GM04503 (cell line): ENCODE measurements at places on chromosomes 7 and 10.

- no peak for DNase-seq
These were observed 34.7 kb upstream of the SLC35B4 start for GRCh38 chr7:134351424-134351823.

DNA sequence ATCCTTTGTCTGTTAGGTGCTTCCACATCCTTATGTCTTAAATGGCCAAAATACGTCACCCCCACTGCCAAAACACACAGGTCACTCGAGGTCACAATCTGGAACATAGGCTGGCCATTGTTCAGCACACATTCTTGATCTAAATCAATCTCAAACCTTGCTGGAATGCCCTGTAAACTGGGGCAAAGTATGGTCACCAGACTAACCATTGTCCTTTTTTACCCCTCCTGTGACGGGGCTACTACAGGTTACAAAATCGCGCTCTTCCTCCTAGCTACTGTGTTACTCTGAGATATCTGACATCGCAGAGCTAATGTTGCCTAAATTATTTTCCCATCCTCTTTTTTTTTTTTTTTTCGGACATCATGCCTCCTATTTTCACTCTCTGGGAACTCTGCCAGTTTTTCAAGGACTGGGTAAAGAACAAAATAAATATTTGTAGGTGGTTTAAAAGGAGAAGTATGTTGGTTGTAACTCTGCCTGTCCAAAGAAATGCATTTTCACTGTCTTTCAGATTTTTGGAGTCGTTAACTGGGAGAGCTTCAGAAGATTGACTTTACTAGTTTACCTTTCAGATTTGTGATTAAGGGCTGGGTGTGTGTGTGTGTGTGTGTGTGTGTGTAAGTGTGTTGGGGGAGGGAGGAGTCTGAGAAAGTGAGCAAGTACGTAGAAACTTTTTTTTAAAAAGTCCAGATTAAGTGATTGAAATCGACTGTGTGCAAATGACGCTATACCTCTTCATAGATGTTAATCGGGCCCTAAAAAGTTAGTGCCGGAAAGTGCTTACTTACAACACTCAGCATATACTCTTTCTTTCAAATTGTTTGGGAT lies 942 bp upstream of the KIAA1217 start:
- no peak for DNase-seq

DNA sequence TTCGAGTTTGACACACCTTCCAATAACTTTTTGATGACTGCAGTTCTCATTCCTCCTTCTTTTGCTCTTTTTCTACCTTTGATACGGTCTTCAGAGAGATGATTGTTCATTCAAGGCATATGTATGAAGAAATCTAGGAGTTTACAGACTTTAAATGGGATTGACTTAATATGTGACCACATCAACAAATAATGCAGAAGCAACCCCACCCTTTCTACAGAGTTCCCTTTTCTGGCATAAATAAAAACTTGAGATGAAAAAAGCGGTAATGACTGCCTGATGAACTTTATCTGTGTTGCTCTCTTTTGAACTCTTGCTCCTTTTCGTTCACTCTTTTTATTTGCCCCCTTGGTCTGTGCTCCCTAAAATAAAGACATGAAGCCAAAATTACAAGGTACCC lies 161.7 kb downstream of the C7orf25 start:
- no peak for DNase-seq

GRCh38 chr10:72239409-72239808 lies 23.3 kb upstream of the ASCC1 start:
- DNase-seq: no peak

GRCh38 chr7:17456541-17456940 lies 158.1 kb downstream of the AHR start:
- no peak for DNase-seq

GRCh38 chr10:71077796-71078453 lies 134.4 kb upstream of the UNC5B start:
- no peak for DNase-seq

GRCh38 chr7:20296444-20296843 lies 34.3 kb upstream of the ITGB8 start:
- no peak for DNase-seq

DNA sequence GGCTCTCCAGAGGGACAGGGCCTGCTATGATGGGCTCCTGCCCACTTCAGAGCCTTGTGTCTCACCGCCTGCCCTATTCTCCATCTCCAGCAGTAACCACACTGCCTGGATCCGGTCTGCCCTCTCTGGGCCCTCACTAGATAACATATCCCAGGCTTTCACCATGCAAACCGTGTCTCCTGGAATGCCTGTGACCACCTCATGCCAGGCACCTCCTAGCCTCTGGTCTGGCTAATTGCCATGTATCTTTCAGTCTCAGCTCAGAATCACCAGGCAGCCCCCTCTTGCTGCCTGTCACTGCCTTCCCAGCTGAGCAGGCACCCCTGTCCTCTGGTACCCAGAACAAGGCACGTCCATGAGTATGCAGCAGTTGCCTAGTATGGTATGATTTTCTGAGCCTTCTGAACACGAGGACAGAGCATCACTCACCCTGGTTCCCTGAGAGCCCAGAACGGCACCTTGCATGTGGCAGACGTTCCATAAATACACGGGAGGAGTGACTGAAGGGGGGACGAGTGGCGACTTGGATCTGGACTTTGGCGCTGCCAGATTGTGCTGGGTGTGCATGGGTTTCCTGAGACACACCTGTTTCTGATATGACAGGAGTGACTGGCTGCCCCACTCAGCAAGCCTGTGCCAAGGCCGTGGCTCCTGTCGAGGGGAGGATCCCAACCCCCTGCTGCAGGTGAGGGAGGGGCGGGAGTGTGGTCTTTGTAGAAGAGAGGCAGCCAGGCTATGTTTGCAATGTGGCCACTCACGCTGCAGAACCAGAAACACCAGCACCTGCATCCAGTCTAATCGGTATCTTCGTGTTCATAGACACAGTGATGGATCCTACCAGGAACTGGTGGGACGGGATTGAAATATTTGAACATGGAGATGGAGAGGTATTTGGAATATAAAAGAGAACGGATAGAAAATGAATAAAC lies 95.2 kb downstream of the VOPP1 start:
- DNase-seq: no peak

DNA sequence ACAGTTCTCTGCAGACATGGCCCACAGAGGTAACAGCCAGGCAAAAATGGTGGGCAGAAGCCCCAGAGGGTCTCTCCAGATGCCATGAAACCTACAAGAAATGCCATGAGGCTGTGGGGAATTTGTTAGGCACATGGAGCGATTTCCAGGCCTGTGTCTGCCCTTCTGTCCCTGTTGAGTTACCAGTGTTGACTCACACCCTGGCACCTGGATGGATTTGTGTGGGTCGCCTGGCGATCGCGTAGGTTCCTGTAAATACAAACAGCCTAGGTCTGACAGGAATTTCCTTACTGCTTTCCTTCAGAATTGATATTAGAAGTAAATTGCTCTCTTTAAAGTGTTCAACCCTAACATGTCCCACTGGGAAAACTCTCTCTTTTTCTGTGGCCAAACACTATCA lies 164.9 kb upstream of the EEPD1 start:
- DNase-seq: no peak

GRCh38 chr7:20032741-20033140 lies 184.4 kb downstream of the MACC1 start:
- peak; percentile 14 for DNase-seq

DNA sequence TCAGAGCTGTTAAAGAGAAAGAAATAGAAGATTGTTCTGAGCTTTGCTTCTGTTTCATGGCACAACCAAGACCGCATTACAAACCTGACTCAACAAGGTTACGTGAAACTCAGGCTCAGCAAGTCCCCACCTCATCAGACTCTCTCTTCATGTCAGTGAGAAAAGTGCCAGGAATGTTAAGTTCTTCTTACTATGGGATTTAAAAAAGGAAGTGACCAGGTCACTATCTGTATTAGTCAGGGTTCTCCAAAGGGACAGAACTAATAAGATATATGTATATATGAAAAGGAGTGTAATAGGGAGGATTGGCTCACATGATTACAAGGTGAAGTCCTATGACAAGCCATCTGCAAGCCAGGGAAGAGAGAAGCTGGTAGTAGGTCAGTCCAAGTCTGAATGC lies 25.4 kb upstream of the PAPSS2 start:
- no peak for DNase-seq

DNA sequence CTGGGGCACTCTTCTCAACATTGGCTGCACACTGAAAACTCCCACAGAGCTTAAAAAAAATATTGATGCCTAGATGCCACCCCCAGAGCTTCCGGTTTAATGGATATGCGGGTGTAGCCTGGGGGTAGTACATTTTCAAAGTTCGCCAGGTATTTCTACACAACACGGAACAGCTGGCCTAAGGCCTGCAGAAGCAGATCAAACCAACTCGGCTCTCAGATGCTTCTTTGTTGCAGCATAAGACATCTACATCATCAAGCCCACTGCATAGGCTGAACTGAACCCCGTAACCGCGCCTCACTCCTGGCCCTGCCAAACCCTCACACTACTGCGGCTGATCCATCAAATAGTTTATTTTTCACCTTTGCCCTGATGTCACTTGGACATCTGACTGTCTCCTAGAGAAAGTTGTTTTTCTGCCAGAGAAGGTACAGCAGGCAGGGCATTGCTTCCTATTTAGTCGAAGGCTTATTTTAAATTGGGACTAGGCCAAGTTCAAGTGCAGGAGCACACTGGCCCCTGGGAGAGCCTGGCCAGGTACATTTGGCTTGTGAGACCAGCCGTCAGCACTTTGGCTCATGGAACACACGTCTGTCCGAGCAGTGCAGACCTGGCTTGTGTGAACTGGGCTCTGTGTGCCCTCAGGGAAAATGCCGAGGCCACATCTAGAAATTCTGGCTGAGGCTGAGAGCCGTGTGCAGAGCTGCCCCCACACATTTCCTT lies 113.3 kb downstream of the TACC2 start:
- no peak for DNase-seq

GRCh38 chr7:95963446-95963990 lies 191.2 kb downstream of the DYNC1I1 start:
- DNase-seq: no peak

- no peak for DNase-seq
These were observed 38.2 kb downstream of the CALML5 start for GRCh38 chr10:5461203-5461588.

GRCh38 chr7:34162677-34163076 lies 257.3 kb downstream of the BMPER start:
- no peak for DNase-seq

- DNase-seq: no peak
These were observed 301.7 kb downstream of the RPS24 start for GRCh38 chr10:78335371-78335690.

DNA sequence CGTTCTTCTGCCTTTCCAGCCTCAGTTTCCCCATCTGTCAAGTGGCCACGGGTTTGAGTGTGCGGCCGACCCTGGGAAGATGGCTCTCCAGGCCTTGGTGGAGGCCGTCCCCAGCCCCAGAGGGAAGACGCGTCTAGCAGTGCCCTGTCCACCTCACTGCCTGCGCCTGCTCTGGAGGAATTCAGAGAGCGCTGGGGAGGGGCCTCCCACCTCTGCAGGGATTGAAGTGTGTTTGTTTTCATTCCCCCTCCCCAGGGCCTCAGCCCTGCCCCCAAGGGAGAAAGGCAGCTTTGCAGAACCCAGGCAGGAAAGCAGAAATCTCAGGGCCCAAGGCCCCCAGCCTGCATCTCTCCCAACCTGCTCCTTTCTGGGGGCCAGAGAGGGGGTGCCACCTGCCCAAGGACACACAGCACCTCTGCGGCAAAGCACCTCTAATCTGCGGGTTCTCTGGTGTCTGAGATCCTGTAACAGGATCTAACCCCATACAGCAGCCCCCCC lies 91.0 kb downstream of the MICALL2 start:
- no peak for DNase-seq

GRCh38 chr10:46031648-46032532 lies 1.5 kb upstream of the NCOA4 start:
- DNase-seq: no peak

DNA sequence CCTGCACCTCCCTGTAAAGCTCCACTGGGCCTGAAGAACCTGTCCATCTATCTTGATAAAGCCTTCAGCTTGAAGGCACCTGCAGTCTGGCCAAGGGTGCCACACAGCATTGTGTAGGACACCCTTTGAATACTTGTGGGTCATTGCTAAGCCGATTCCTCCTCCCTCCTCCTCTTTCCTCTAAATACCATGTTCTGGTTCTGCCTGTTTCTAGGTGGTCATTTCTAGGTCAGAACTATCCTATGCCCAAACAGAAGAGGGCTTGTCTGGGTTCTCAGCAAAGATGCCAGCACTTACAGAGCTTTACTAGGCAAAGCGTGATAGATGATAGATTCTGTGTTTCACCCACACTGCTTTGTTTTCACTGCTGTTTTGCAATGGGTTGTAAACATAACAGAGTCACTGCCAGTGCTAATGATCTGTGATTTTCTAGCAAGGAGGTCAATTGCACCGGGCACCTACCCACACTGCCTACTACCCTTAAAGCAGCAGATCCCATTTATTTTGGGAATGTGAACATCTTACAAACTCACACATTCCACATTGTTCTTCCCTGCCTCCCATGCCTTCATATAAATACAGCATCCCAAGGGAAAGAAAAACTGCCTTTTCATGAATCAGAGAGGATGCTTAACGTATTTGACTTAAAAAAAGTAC lies 279.1 kb upstream of the PITRM1 start:
- DNase-seq: peak; percentile 42

DNA sequence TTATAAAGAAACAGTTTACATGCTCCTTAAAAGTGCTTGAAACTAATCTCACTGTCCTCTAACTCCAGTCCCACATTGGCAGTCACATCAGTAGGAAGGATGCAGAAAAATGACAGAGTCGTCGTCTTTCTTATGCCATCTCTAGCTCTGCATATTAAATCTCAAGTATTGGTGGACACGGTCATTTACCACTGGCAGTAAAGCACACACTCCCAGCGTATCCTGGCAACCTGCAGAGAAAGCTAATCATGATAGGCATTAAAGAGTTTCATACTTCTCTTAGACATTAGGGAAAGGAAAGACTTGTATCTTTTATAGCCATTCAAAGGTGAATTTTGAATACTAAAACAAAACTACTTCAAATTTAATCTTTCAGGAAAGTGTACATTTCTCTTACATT lies 202.0 kb upstream of the COBL start:
- no peak for DNase-seq

GRCh38 chr7:82173400-82174021 lies 270.1 kb downstream of the CACNA2D1 start:
- no peak for DNase-seq

GRCh38 chr7:69708857-69709256 lies 110.6 kb downstream of the AUTS2 start:
- DNase-seq: peak; percentile 11

DNA sequence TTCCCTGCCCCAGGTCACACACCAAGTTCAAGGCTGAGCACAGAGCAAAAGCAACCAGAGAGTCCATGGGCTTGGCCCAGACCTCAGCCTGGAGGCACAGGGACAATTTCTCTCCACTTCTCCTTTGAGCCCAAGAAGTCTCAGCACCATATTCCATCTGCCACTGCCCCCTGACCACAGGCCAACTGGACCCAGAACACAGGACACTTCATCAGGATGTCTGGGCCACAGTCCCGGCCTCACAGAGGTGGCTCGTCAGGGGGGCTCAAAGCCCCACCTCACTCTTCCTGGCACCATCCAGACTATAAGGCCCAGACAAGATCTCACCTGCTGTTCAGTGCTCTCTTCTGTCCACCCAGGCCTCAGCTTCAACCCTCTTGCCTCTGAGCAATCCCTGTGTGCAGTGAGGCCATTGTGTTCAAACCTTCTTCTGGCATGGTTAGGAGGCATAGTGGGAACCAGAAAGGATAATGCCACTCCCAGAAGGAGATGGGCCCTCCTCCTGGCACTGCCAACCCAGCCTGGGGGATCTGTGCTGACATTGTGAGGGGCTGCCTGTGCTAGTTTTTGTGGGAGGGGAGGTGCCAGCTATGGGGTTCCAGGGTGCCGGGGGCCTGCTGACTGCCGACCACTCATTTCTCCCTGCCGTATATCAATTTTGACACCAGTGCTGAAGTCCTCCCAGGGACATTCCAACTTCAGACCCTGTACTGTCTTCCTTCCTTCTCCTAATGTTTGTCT lies 49.7 kb upstream of the ANTXRL start:
- DNase-seq: no peak

- DNase-seq: no peak
These were observed 21.0 kb downstream of the ANKRD30A start for GRCh38 chr10:37146443-37146842.
